ENCODE measurements at places on chromosomes 4 and X.
A peak's percentile ranks its signal among the peaks of the same experiment; 100 is the strongest.

DNA sequence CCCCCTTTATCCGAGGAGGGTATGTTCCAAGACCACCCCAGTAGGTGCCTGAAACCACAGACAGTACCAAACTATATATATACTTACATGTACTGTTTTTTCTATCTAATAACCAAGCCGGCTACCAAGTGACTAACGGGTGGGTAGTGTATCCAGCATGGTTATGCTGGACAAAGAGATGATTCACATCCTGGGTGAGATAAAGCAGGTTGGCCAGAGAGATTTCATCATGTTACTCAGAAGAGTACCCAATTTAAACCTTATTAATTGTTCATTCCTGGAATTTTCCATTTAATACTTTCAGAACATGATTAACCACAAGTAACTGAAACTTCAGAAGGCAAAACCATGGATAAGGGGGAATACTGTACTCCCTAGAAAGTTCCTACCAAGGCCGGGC lies 46.5 kb downstream of the RFC1 start:
- DNase-seq = no peak

DNA sequence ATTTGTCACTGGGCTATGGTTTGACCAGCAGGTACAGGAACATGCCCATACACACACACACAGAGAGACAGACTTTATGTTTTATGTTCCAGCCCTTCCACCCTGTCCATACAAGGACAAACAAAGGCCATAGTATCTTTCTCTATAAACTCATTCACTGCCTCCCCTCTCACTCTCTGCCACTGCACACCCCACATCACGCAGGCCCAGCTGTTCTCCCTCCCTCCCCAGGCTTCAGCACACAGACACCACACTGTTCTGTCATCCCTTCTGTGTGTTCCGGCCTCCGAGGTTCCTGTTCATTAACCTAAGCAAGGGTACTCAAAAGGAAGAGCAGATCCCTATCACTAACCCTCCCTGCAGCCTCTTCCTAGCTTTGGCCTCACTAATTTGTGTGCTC lies 17.8 kb downstream of the LAS1L start:
- DNase-seq = no peak

DNA sequence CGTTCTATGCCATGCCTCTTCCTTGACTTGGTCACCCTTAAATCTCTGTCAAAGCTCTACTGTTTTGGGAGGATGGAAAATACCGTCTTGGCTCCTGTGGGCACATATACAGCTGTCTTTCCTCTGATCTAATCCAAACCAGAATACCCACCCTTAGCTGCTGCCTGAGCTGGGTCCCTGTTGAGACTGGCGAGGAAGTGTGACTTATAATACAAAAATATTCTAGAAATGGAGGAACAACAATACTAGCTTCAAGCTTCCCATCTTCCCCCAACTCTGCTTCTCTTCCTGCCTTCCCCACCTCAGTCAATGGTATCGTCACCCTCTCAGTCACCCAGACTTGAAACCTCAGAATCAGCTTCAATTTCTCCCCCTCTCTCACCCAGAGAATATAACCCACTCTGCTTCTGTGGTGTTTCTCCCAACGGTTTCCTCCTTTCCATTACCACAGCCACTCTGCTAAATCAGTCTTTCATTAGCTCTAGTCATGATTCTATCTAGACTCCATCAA lies 599 bp upstream of the IL2RG start:
- no peak for DNase-seq

- no peak for DNase-seq
Observed at GRCh38 chr4:6714954-6715353, 1.0 kb upstream of the BLOC1S4 start.

DNA sequence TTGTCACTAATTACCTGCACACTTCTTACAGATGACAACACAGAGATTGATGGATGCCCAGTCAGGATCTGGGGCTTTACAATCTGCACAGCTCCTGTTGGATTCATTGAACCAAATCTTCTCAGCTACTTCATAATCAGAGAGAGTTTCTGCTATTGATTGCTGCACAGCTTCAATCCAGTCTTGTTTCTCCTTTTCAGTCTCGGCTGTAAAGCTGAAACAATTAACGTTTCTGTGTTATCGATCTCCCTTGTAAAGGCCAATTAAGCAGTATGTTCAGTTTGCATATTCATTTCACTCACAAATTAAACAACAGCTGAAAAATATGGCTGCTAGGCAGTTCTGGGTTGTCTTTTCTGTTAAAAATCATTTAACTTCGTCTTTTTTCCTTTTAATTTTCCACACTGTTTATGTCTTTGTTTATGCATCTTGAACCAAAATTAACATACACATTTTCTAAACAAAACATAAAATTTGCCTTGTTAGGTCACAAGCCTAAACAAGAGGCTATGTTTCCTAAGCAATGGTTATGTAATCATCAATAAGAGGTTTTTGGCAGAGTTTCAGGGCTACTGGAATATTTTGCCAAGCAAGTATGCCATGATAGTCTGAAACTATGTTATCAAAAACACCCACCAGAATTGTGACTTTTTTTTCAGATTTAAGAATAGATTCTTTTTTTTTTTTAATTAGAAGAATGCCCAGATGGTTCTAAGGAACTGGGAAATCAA lies 79.2 kb downstream of the ARAP2 start:
- no peak for DNase-seq

- DNase-seq = no peak
Observed at GRCh38 chrX:129641941-129642340, 12.8 kb downstream of the APLN start.

GRCh38 chr4:92059615-92060014 lies 244.2 kb upstream of the GRID2 start:
- no peak for DNase-seq

- DNase-seq = no peak
Observed at GRCh38 chr4:96035727-96036126, 195.8 kb downstream of the PDHA2 start.

- DNase-seq = no peak
Observed at GRCh38 chr4:87947381-87948160, 27.9 kb upstream of the SPP1 start.

DNA sequence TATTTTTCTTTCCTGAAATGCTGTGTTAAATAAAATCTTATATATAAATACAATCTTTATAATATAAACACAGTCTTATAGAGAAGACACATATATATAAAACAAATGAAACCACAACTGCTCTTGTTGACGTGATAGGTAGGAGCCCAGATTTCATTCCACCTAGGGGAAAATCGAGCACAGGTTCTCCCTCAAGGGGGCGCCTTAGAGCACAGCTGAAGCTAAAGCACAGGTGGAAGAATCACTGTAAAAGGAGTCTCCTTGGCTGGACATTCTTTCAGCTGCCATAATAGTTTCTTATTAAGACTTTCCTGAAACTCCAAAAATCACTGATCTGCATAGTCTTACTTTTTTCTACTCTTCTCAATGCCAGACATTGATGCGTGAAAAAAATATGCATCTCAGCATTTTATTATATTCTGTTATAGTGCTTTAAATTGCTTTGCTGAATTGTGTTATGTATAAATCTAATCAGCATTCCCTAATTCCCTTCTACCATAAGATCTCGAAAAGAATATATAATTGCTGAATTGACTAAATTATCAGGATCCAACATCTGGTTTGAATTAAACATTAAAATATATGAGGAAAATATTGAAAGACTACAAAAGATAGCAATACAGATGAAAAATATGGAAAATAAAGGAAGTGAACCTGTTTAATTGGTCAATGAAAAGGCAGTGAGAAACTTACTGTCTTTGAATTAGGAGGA lies 25.5 kb upstream of the RXFP1 start:
- no peak for DNase-seq

GRCh38 chrX:130020661-130021324 lies 38.4 kb downstream of the BCORL1 start:
- DNase-seq = no peak

DNA sequence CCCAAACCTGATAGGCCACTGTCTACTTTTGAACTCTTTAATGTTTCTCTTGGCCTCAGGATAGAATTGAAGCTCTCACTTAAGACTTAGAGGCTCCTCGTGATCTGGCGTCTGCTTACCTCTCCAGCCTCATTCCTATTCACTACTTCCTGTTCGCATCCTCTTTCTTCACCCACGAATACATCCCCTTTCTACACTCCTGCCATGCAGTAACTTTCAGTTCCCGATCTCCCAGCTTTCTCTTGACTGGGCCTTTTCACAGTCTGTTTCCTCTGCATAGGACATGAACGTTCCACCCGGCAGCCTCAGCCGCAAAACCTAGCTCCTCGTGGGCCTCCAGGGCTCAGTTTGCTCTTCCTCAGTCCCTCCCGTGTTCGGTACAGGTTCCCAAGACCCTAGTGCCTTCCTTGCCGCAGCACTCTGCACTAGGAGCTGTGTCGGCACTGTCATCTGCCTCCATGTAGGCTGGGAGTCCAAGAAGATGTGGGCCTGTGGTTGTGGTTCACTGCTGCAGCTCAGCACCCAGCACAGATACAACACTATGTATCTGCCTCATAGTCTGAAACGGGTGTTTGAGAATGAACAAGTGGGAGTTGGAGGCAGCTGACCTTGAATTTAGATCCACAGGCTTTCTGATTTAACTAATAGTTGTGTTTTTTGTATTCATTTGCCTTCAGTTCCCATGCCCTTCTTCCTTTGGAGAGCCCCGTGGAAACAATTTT lies 15.8 kb downstream of the RPL39 start:
- no peak for DNase-seq

DNA sequence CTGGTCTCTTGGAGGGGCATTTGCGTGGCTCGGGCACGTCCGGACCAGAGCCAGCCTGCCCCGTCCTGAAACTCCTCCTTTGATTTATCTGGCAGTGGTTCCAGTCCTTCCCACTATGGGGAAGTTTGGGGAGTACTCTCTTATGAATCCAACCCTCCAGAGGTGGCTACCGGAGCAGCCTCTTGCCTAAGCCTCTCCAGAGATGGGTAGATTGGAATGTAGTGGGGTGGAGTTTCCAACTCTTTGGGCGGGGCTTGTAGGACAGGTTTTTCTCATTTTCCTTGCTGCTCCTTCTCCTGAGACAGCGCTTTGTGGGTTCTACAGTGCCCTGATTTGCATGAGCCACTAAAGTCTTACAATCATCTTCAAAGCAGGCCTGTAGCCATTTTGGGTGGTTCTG lies 60.1 kb upstream of the XAGE1B start:
- DNase-seq = no peak

GRCh38 chrX:43121637-43122036 lies 343.7 kb upstream of the PPP1R2C start:
- DNase-seq = no peak

GRCh38 chr4:76513482-76513881 lies 78.5 kb downstream of the SHROOM3 start:
- no peak for DNase-seq

- DNase-seq = no peak
Observed at GRCh38 chr4:98603683-98604521, 54.5 kb downstream of the TSPAN5 start.

DNA sequence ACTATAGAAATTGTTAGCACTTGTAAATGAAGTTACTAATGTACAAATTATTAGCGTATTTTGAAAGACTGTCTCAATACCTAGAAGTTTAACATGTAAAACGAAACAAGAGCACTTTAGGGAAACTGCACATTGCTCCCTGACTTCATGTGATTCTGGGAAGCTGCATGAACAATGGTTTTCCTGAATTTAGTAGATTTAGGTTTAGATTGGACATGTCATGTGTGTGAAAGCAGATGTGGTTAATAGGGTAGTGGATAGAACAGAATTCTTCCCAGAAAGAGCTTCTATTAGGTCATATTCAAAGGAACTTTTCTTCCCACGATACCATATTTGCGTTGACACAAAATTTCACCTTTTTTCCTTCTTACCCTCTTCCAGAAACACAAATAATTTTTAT lies 14.9 kb upstream of the CXCL8 start:
- no peak for DNase-seq

- DNase-seq = peak; percentile 37
Observed at GRCh38 chrX:45771560-45772340, 571.1 kb upstream of the DIPK2B start.

DNA sequence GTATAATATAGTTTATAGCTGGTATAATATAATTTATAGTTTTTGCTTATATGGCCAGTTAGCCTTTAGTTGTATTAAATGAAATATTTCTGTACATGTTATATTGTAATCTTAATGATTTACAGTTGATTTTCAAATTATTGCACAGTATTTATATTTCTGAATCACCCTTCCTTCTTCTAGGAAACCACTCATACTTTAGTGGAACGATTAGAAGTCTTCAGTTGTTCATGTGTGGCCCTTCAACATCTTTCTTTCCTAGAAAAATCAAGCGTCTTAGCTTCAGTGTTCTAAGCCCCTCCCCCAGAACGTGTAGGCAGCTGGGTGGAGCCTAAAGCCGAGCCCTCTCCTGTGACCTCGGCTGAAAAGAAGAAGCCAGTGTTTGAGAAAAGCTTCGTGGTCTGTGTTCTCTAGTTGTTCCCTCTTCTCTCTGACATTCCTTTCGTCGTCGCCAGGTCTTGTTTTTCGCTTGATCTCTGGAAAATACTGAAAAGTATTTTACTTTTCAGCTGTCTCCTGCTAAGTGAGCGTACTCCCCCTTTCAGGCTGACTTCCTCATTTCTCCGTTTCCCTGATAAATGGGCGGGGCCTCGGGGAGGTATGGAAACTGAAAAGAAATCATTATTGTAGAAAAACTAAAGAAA lies at the start of gene C4orf33:
C4orf33 (plus strand) TSS at position 342 of the 644 bp plus-strand sequence. CDS start 6,459 bp downstream, outside the sequence.
- peak; percentile 81 for DNase-seq

DNA sequence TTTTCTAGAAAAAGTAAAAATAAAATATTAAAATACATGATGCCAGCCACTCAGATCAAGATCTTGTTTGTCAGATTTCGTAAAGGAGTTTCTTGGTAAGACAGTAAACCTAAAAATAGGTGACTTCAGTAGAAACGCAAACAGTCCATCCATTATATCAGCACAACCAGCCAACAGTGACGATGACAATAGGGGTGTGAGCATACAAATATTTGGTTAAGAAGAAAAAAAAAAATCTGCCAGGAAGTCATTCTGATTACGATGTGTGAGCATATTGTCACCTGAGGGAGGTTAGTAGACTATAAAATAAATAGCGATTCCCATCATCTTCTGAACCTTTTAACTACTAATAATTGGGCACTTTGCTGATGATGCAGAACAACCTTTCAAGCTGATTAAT lies 37.6 kb downstream of the SLC7A11 start:
- no peak for DNase-seq

DNA sequence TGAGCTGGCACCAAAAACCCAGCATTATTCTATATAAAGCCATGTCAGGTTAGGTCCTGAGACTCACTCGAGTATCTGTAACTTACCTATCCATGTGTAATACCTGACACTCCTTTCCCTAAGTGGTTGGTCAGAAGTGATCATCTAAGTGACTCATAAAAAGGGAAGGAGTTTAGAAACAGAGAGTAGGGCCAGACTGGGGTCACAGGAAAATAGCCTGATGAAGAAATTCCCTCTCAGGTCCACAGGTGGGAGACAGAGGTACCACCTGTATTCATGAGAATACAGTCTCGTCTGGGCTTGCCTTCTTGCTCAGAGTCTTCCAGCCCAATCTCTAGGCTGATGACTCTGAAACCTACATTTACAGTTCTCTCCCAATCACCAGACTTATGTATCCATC lies 161.8 kb upstream of the MAP3K15 start:
- no peak for DNase-seq

- DNase-seq = no peak
Observed at GRCh38 chr4:159298502-159298901, 195.6 kb downstream of the RAPGEF2 start.

Measured in activated naive CD4-positive, alpha-beta T cell treated with anti-CD3 and anti-CD28 coated beads, Interleukin-2, amount 50 U/mL, for 16 hours (primary cell).